ENCODE measurements at places on chromosomes 11 and 22. TPM values are rescaled to one million over a fixed set of nuclear protein-coding genes. Genes with fewer than 3 reads are reported as not detected.

Gene MN1
- 7.8 TPM for polyA plus RNA-seq

Gene CHEK2
- 20.5 TPM for polyA plus RNA-seq

Gene P2RY2
- polyA plus RNA-seq, result 0.68 TPM

Gene SAMM50
- polyA plus RNA-seq, result 65.2 TPM

Gene MFRP
- not detected for polyA plus RNA-seq

Gene PGM2L1
- 5.1 TPM for polyA plus RNA-seq

Gene SLC29A2
- polyA plus RNA-seq, result 14.6 TPM

Gene CELF1
- 129 TPM for polyA plus RNA-seq

Gene MIOX
- 18.2 TPM for polyA plus RNA-seq

Gene OR5A2
- 0.04 TPM for polyA plus RNA-seq

Gene MACROD1
- polyA plus RNA-seq, result 19.7 TPM

Gene ARHGAP1
- polyA plus RNA-seq, result 46.0 TPM

Gene BEST1
- 3.7 TPM for polyA plus RNA-seq

Gene HSPB2
- polyA plus RNA-seq, result 1.8 TPM

All from left renal cortex interstitium (tissue), 4 donors.